Activated T-helper 1 cell treated with Interleukin-2 at 50 U/mL for 16 hours (primary cell): ENCODE measurements at places on chromosomes 2 and 18.

- DNase-seq, result no peak
Observed at GRCh38 chr2:241203218-241204009, 14.9 kb downstream of the ANO7 start.

GRCh38 chr2:23900541-23901322, 26.2 kb downstream of the ATAD2B start:
- DNase-seq, result no peak

- DNase-seq, result no peak
Observed at GRCh38 chr18:32326450-32327308, 136.8 kb downstream of the MEP1B start.

DNA sequence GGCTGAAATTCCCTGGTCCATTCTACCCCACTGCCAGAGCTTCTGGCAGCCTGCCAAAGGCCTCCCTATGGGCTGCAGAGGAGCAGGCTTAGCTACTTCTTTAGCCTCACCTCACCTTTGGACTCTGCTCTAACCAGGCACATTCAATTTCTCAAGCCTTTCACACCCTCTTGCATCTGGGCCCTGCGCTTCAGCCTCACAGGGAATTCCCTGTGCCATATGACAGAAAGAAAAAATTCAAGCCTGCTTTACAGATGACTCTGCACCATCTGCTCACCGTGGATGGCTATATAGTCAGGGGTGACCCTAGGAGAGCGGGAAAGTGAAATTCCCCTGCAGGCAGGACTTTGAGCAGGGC, 62.5 kb downstream of the REEP1 start:
- no peak for DNase-seq
